H9 (cell line): ENCODE measurements at places on chromosomes 7 and 10.
A peak's percentile ranks its signal among the peaks of the same experiment; 100 is the strongest.

DNA sequence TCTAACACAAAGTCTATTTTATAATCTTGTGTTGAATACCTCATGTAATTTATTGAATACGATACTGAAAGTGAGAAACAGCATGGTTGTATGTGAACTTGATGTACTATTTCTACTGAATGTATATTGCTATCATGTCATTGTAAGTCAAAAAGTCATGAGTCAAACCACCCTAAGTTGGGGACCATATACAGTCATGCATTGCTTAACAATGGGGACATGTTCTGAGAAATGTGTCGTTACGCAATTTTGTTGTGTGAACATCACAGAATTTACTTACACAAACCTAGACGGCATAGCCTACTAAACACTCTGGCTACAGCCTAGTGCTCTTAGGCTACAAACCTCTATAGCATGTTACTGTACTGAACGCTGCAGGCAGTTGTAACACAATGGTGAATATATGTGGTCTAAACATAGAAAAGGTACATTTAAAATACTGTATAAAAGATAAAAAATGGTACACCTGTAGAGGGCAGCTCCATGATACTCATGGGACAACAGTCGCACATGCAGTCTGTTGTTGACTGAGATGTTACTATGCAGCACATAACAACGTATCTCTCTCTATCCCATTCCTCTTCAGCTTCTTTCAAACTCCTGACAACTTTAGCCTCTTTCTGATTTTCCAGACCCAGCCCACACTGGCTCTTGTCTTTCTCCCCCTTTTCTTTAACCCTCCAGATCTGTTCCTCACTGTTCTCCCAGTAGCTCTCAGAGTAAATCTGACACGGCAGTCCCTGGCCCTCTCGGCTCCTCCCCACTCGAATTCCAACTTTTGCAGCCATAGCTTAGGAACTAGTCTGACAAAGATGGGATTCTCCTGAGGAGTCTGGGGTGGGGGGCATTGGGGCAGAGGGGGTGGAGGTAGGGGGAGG, 90.1 kb downstream of the SNX10 start:
- DNase-seq: no peak

DNA sequence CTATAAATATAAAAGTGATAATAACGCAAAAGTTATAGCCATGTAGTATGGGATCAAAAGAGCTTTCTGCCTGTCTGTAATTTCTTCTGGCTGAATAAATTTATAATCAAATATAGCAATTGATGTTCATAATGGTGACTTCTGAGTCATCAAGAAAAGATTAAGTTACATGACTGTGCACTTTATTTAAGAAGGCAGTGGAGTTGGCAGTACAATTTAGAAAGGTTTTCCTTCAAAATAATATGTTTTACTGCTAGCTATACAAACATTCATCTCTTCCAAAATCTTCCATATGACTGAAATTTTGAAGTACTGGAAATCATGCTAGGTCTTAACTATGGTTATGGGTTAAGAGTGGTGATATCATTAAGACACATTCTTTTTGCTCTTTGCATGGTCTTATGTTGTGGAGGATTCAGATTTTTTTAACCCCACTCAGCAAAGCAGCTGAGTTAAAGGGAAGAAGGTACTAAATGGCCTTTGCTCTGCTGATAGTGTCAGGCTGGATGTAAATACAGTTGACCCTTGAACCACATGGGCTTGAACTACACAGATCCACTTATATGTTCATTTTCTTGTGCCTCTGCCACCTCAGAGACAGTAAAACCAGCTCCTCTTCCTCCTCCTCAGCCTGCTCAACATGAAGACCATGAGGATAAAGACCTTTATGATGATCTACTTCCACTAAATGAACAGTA, 323.6 kb downstream of the BBS9 start:
- DNase-seq: no peak

- DNase-seq: no peak
Measured at GRCh38 chr10:6592080-6592479, 12.0 kb upstream of the PRKCQ start.

DNA sequence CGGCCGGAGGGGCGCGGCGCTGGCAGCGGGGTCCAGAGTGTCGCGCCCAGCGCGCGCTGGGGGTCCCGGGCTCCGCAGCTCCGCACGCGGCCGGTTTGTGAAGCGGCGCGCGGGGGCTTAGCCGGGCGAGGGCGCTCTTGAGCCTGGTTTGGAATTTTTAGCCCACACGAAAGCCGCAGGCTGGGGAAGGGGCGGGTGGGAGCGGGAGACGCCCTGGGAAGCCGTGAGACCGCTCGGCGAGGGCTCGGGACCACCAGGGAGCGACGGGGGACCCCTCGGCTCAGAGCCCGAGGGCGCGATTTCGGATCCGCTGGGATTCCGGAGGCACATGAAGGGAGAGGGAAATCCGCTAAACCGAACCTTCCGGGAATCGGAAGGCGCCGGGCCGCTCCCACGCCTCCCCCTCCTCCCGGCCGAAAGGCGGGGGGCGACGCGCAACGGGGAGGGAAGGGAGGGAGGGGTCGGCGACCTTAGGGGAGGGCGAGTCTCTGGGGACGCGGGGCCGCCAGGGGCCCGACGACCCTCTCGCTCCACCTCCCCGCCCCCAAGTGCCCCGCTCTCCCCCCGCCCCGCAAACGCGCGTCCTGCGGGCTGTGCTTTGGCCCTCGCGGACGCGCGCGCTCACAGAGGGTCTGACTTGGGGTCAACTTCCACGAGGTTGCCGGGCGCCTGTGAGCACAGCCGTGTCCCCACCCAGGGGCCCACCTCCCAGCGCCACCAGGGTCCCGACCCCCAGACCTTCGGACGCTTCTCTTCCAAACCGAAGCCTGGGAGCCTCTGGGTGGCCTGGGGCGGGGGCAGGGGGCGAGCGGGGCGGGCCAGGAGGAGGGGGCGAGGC, 5.1 kb upstream of the ELFN1 start:
- DNase-seq: peak; percentile 74

DNA sequence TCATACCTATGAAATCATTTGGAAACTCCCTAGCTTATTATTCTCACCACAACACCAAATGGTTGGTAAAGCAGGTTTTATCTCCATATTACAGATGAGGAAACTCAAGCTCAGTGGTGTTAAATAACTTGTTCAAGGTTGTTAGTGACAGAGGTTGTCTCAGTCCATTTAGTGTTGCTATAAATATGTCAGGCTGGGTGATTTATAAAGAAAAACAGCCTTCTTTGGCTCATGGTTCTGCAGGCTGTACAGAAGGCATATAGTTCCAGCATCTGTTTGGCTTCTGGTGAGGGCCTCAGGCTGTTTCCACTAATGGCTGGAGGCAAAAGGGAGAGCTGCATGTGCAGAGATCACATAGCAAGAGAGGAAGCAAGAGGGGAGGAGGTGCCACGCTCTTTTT, 96.6 kb downstream of the ZNF438 start:
- no peak for DNase-seq

GRCh38 chr10:525565-526315, 163.7 kb downstream of the DIP2C start:
- no peak for DNase-seq

DNA sequence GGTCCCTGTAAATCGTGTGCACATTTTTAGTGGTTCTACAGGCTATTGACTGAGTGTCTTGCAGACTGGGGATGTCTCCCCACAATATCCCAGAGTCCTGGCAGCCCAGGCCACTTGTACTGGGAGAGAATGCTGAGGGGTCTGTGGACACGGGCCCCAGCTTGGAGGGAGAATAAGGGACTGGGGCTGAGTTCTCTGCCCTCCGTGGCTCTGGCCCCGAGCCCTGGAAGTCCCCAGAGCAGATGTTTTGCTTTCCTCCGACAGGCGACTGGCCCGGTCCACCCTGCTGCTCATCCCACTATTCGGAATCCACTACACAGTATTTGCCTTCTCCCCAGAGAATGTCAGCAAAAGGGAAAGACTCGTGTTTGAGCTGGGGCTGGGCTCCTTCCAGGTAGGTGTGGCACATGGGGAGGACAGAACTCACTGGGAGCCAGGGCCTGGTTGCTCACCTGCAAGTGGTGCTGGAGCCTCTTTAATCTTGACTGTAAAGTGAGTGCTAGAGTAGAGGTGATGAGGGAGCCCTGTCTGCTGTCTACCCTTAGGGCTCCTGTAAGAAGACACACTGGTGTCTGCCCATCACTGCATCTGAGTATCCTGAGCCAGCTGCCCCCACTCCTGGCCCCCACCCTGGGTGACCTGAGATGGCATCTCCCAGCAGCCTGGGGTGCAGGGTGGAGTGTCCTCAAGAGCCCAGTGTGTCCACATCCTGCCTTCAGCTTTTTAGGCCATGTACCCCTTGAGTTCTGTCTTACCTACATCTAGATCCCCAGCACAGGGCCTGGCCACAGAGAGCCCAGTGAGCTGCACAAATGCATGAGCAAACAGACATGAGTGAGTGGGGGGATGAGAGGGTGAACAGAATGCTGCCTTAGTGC, 51.1 kb downstream of the ADCYAP1R1 start:
- peak; percentile 17 for DNase-seq

- DNase-seq: peak; percentile 65
Measured at GRCh38 chr7:1060315-1061072, 16.1 kb downstream of the GPR146 start.

DNA sequence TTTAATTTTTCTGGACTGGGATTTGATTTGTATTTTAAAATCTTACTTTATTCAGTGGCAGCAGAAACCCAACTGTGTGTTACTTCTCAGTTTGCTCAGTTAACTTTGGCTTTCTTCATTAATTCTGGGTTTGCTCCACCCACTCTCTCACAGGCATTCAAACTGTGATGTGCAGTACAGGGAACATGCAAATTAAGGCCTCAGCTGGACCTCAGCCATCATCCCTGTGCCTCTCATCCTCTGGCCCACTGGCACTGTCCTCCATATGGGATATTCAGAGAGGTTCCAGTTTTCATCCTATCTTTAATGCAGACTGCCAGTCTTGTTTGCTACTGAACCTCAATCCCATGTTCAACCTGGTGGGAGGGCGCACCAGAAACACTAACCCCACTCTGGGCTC, 743.4 kb upstream of the IGFBP3 start:
- no peak for DNase-seq

GRCh38 chr10:74770400-74770799, 56.0 kb upstream of the KAT6B start:
- DNase-seq: no peak

DNA sequence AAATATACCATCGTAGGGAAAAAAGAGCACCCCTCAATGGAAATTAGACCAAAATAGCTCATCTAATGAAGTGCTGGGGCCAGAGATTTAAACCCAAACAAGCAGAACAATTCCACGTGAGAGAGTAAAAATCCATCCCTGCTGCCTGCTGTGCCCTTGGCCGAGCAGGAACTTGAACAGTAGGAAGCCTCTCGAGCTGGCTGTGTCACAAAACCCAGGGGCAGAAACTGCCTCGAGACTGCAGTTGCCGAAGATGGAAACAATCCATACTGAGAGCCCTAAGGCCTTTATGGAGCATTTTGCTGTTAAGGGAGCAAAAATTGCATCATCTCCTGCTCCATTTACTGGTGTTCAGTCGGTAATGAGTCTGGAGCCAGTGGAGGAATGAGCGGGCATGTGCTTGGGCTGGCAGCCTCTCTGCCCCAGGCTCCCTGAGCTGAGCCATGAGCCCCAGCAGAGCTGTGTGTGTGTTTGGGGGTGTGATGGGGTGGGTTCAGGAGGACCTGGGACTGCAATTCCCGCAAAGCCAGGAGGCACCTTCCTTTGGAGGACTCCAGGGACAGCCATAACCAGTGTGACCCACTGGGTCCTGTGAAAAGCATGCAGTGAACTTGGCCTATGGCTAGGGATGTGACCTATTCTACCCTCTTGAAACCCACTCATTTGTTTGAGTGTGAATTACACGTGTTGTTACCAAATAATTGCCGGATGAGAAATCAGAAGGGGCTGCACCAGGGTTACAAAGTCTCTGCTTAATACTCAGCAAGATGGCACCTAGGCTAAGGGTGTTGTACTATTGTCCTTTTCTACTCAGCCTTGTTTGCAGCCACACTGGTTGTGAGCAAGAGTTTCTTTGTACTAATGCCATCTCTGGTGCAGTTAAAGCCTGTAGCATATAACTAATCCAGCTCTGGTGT, 58.3 kb downstream of the CDHR3 start:
- no peak for DNase-seq

GRCh38 chr7:42766782-42767423, 145.0 kb downstream of the C7orf25 start:
- DNase-seq: no peak

DNA sequence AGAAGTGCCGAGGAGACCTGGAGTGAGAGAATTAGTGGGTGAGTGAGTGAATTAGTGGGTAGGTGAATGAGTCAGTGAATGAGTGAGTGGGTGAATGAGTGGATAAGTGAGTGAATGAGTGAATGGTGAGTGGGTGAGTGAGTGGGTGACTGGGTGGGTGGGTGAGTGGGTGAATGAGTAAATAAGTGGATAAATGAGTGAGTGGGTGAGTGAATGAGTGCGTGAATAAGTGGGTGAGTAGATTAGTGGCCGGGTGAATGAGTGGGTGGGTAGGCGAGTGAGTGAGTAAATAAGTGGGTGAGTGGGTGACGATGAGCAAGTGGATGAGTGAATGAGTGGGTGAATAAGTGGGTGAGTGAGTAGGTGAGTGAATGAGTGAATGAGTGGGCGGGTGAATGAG, 243.7 kb upstream of the MGMT start:
- no peak for DNase-seq

DNA sequence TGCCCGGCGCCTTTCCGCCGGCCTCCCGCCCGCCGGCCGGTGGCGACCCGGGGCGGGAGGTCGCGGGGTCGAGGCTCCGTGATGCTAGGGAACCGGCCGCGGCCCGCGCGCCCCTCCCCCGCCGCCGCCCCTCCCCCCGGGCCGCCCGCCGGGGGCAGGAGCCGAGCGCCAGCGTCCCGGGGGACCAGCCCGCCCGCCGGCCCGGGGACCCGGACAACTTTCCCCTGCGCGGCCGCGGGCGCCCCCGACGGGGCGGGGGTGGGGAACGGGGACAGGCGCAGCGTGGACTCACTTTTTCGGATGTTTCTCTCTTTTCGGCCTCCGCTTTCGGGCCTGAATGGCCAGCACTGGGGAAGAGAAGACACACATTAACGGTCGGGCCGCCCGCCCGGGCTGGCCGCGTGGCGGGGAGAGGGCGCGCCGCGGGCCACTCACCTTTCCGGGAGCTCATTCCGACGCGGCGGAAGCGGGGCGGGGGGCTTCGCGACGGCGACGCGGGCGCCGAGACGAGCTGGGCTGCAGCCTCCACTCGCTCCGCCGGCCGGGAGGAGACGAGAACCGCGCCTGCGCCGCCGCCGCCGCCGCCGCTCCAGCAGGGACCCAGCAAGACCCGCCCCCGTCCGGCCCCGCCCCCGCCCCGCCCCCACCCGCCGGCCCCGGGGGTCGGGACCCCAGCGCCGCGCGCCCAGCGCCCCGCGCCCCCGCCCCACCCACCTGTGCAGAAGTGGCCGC, at the start of gene SRPK2:
SRPK2 (minus strand) TSS at position 566 of the 732 bp plus-strand sequence.
- DNase-seq: peak; percentile 85

DNA sequence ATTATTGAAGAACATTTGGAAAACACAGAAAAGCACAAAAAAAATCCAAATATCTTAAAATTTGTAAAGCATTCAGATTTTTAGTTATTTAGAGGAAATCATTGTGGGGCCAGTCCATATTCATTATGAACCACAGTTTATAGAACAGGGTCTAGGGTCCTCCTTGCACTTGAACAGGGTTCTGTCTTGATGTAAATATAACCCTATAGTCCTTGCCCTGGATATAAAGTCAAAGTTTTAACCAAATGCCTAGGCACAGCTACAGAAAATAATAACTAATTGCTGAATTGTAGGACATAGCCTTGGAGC, 25.6 kb downstream of the CASP7 start:
- DNase-seq: no peak
